ENCODE measurements at places on chromosomes 2 and 18.

- no peak for DNase-seq
Observed at GRCh38 chr2:203484266-203485112, 50.6 kb downstream of the RAPH1 start.

GRCh38 chr2:13488965-13489364, 772.2 kb downstream of the TRIB2 start:
- DNase-seq, result no peak

- DNase-seq, result no peak
Observed at GRCh38 chr2:583666-584065, 93.5 kb downstream of the TMEM18 start.

DNA sequence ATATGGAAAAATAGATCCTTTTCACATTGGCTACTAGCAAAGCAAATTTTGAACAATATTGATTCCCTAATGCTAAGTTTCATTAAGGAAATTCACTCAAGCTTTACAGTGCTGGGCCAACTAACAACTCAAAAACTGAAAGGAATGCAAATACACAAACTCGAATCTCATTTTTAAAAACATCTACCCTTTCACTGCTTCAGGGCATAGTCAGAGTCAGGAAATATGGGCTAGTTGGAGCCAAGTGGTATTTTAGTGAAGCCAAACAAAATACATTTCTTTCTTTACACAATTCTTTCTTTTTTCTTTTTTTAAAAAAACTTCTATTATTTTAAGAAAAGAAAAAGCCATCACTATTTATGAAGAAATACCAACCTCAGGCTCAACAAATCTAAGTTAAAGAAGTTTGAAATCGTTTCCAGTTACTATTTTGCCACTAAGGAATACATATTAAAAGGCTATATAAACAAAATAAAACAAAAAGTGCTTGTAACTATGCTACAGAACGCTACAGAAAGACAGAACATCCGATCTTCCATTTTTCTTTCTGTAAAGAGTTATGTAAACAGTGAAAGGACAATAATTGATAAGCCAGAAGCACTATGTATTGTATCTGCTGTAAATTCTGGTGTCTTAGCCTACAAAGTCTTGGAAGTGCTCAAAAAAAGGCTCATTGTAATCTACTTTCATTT, 113.6 kb upstream of the STK17B start:
- no peak for DNase-seq

GRCh38 chr2:134181219-134181618, 72.7 kb upstream of the MGAT5 start:
- DNase-seq, result no peak

- no peak for DNase-seq
Observed at GRCh38 chr18:48376406-48376805, 32.8 kb downstream of the ZBTB7C start.

GRCh38 chr18:34956663-34957062, 84.5 kb upstream of the MAPRE2 start:
- DNase-seq, result no peak

GRCh38 chr2:218128781-218129457, 3.1 kb downstream of the CXCR2 start:
- DNase-seq, result no peak

GRCh38 chr2:59080451-59081181, 839.5 kb upstream of the FANCL start:
- DNase-seq, result no peak

DNA sequence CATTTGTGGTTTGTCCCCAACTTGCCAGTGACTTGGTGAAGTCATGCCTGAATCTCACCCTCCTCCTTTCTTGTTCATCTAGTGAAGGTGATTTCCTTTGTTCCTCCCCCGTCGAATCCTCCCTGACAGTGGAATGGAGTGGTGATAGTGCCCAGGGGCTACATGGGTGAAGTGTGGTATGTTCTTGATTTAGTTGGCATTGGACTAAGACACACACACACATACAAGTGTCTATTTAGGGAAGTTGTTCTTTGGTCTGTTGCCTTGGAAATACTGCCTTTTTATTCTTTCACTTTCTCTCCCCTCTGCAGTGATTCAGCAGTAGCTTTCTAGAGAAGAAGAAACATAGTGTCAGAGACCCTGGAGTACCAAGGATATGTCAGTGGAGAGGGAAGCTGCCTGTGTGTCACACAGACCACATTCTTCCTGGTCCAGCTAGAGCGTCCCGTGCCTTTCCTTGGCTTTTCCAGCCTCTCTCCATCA, 10.9 kb downstream of the INPP4A start:
- no peak for DNase-seq

Measured in non-pigmented ciliary epithelial cell (primary cell).